ENCODE measurements at places on chromosomes 6 and 20.

- DNase-seq, result no peak
Observed at GRCh38 chr6:64776359-64776758, 930.7 kb downstream of the EYS start.

- no peak for DNase-seq
Observed at GRCh38 chr6:108875161-108875555, 26.9 kb downstream of the ARMC2 start.

DNA sequence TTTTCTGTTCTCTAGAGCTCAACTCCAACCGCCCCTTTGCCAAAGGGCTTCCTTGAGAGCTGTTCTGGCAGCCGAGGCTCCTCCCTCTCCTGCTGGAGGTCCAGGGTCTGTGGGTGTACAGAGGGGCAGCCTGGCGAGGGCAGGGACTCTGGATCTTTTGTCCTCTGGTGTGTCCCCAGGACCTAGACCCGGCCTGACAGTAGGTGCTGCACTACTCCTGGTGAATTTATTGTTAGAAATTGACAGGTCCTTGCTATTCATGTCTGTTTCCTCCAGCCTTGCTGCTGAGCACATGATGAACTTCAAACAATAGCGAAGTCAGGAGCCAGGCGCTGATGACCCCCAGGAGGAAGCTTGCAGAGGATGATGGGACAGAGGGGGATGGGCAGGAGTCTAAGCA, 234.7 kb upstream of the SULF2 start:
- DNase-seq, result no peak

DNA sequence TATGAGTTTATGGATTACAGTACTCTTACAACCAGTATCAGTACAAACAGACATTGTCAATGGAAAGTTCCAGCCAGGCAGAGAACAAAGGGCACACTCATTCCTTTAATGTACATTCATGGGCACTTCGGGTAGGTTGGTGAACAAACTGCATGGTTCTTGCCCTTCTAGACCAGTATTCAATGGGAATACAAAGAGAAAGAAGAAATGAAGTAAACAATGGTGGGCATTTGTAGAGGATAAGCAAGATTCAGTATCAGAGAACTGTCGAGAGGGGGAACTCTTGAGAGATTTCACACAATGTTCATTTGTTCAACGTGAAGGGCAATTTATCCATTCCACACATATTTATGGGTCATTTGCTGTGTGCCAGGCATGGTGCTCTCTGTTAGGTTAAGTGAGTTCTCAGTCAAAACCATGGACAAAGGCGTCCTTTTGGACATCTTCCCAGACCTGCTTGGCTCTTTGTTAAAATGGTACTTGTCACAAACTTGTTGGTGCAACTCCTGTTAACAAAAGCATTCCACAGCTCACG, 714.8 kb downstream of the DHX35 start:
- no peak for DNase-seq

GRCh38 chr6:14258695-14259593, 141.4 kb downstream of the CD83 start:
- DNase-seq, result no peak

GRCh38 chr6:16514249-16514648, 247.0 kb downstream of the ATXN1 start:
- no peak for DNase-seq

DNA sequence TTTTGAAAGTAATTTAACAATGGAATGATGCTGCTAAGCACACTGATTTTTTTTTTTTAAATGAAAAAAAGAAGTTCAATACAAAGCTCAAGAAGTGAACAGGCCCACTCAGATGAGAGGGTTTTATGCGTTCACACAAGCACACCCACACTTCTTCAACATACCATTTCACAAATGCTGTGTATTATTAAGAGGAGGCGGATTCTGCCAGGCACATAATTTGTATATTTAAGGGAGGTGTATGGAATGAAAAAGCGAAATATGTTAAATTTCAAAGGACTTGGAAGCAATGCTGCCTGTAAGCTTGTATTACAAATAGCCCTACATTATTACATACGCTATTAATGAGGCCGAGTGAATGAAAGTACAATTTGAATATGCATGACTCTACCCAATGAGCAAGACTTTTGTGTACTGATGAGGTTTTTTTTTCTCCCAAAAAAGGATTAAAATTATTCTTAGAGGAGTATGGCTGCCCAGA, 123.9 kb downstream of the INSM1 start:
- no peak for DNase-seq

DNA sequence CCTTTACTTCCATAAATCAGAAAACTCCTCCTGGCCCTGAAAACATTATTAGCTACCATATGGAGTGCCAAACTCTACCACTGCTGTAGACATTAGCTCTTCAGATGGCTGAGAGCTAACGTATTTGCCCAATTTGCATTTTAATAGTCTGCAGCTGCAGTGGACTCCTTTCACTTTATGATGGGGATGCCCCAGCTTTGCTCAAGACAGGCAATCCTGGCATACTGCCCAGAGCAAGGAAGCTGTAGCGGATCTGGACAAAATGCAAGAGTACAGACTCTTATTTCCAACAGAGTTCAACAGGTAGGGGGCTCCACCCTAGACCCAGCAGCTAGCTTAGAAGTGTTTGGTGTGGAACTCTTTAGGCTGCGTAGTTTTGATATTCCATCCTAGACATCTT, 246.7 kb downstream of the FOXC1 start:
- DNase-seq, result no peak

GRCh38 chr6:163468738-163469137, 54.2 kb downstream of the QKI start:
- no peak for DNase-seq

GRCh38 chr6:78192057-78192456, 539.2 kb downstream of the MEI4 start:
- DNase-seq, result no peak

- DNase-seq, result no peak
Observed at GRCh38 chr20:53597521-53598120, 4.0 kb upstream of the ZNF217 start.

GRCh38 chr6:36339146-36339545, 2.5 kb upstream of the BNIP5 start:
- DNase-seq, result no peak

DNA sequence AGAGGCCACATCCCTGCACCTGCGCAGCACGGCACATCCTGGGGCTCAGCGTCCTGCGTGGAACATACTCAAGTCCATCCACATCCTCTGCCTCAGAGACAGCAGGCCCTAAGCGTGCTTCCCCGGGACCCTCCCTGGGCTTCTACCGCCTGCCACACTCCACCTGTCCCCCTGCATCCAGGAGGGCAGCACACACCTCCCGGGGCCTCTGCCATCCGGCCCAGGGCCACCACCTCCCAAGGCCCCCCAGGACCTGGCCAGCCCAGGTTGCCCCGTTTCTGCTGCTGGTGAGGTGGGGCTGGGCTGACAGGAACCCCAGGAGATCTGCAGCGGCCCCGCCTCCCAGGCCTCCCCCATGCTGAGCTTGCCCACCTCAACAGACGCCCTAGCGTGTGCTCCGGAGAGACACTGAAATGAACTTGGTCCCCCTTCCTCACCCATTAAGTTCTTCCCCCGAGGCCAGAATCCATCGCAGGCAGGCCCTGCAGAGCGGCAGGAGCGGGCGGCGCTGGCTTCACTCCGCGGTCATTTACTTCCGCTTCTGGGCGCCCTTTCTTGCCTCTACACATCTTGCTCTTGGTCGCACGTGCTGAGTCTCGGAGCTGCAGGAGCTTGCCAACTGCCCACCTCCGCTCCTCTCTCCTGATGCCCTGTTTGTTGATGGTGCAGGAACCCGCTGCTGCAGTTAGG, 235.3 kb downstream of the TAF4 start:
- no peak for DNase-seq

DNA sequence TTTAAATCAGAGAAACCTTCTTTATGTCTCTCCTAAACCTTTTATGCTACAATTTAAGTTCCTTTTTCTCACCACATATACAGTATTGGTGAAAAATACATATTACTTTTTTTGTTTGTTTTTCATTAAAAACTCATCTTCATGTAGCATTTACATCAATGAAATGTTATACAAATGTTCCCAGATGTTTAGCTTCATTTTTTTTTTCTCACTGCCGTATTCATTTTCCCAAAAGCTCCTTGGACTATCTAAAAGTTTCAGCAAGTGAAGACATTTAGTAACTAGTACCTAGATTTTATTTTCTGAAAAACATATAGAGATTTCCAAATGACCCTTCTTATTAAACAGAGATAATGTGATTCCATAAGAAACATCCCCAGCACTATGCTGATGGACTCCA, 128.9 kb downstream of the BMP5 start:
- DNase-seq, result no peak

DNA sequence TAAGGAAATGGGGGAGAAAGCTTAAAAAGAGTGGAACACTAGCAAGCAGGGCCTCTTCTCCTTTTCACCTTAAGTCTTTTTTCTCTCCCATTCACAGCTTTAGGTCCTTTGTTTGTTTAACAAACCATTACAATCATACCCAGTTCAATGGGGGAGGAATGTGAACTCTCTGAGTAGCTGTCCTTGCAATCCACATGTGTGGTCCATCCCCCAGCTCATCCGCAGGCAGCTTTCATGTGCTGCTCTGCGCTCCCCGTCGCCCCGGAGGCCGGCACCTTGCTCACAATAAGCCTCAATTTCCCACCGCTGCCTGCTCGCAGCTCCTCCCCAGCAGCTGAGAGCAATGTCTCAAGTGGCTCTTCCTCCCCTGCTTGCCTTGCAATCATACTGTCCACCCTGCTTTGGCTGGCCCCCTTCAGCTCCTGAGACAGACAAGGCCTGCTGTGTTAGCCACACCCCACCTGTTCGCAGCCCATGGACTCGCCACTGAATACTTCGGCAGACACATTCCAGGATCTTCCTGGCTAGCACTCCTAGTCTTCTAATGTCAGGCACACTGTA, 49.1 kb downstream of the PLAGL1 start:
- no peak for DNase-seq

- no peak for DNase-seq
Observed at GRCh38 chr6:71222671-71223070, 65.9 kb upstream of the OGFRL1 start.

- no peak for DNase-seq
Observed at GRCh38 chr6:50030777-50031562, 9.2 kb upstream of the DEFB110 start.

- no peak for DNase-seq
Observed at GRCh38 chr20:14341801-14342200, 4.4 kb upstream of the FLRT3 start.

DNA sequence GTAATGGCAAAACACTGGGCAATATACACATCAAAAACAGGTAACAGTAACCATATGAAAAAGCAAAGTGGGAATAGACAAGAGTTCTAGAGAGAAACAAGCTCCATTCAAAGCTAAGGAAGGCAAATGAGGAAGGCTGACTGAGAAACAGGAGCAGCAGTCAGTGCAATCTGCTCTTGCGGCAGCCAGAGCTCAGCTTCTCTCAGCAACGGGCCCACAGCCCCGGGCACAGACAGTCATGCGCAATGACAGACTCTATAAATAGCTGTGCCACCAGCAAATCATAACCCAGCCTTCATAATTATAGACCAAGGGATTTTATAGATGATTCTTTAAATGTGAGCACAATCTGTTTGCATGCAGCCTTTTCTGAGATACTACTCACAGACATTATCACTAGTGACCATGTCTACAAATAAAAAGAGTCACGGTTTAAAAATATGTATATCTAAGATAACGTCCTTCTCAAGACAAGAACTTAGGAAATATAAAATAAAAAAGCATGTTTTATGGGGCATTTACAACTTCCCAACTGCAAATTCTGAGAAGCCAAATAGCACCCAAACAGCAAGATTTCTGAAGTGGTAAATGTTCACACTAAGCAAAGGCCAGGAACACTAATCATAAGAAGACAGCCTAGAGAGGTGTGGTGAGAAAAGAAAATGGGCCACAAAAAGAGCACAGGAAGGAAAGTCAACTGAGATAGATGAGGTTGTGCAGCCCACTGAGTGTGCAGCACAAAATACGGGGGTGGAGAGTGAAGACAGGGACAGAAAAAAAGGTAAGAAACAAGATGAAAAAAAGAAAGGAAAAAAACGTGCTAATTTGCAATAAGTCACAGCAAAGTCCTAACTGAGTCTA, 39.9 kb upstream of the BEND6 start:
- no peak for DNase-seq

DNA sequence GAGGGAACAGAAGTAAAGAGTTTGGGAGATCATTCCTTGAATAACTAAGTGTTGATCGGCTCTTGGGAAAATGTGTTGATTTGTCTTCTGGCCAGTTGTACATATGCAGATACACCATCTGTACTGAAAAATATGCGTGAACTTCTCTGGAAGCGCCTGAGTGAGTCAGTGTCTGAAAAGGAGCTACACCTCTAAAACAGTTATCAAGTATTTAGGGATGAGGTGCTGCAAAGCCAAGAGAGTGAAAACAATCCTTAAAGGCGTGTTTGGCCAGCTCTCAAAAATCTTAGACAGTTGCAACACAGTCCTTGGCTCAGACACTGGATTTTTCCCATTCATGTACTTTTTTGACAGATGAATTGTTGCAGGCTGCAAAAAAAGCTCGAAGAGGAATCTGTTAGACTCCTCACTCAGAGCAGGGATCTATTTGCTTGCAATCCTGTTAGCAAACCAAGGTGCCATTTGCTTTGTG, 61.3 kb downstream of the BMP6 start:
- DNase-seq, result no peak

- no peak for DNase-seq
Observed at GRCh38 chr20:61582196-61582923, 330.3 kb downstream of the CDH4 start.

- DNase-seq, result no peak
Observed at GRCh38 chr20:25079171-25079570, 2.8 kb downstream of the VSX1 start.

DNA sequence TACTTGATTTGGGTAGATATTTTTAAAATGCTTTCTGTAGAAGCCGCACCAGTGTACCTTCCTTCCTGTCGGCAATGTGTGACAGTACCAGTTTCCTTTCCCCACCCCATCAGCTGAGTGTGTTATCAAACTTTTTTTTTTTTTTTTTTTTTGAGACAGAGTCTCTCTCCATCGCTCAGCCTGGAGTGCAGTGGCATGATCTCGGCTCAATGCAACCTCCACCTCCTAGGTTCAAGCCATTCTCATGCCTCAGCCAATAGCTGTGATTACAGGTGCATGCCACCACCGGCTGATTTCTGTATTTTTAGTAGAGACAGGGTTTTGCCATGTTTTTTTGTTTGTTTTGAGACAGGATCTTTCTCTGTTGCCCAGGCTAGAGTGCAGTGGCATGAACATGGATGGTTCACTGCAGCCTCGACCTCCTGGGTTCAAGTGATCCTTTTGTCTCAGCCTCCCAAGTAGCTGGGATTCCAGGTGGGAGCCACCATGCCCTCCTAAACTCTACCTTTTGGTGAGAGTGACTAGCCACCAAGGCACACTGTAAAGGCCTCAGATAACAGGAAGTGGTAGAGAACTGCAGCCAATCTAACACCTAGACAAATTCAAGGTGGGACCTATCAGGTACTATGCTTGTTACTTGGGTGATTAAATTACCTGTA, 26.5 kb upstream of the ZBTB22 start:
- DNase-seq, result no peak

- no peak for DNase-seq
Observed at GRCh38 chr6:109060571-109060970, 34.1 kb downstream of the SESN1 start.

- DNase-seq, result no peak
Observed at GRCh38 chr6:47852727-47853126, 70.9 kb downstream of the OPN5 start.

Measured in stimulated activated CD8-positive, alpha-beta memory T cell treated with anti-CD3 and anti-CD28 coated beads, Interleukin-15, amount 100 ng/mL, for 1 hour (primary cell).